ENCODE measurements at places on chromosomes 13 and 19.

DNA sequence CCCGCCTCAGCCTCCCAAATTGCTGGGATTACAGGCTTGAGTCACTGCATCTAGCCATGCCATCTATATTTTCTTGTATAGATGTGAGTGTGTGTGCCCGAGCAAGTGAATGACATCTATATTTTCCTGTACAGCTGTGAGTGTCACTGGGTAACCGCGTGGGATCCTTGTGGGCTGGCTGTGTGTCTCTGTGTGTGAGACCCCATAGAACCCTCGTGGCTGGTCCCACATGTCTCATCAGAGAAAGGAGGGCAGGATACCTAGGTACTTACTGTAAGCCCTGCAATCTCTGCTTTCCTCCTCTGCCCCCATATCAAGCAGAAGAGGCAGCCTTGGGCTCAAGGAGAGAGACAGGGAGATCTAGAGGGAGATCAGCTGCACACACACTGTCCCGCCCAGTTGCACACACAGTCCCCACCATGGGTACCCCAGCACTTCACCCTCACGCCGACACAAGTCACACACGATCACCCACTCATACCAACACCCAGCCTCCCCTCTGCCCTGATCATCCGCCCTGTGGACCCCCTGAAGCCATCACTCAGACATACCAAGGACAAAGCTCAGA, 655 bp downstream of the DENND1C start:
- peak; percentile 39 for DNase-seq

- no peak for DNase-seq
Measured at GRCh38 chr13:52925251-52925650, 76.8 kb upstream of the PCDH8 start.

DNA sequence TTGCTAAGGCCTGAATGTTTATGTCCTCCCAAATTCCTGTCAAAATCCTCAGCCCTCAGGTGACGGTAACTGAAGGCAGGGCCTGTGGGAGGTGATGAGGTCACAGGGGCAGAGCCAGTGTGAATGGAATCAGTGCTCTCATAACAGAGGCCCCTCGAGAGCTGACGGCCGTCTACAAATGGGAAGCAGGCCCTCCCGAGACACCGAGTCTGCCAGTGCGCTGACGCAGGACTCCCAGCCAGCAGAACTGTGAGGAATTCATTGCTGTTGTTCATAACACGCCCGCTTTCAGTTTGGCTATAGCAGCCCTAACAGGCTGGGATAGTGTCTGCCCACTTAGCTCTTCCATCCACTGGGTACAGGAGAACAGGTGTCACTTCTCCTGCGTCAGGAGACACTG, 41.2 kb downstream of the CARS2 start:
- DNase-seq = no peak

- DNase-seq = no peak
Measured at GRCh38 chr13:40476175-40476958, 190.1 kb downstream of the FOXO1 start.

DNA sequence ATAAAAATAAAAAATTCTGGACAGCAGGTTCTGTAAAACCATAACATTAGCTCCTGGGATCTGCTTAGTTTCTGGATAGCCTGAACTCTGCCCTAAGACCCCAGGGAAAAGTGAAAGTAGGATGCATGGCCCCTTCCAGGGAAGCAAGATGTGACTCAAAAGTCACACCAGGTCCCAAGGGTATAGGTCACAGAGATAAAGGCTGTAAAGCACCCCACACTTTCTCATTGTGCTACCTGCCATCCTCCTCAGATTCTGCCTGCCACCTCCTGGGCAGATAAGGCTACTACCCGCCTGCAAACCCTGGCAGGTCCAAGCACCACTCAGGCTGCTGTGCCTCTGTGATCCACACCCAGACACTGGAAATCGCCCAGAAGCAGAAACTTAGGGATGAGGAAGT, 20.6 kb downstream of the FFAR2 start:
- peak; percentile 70 for DNase-seq

GRCh38 chr13:65727070-65727469, 1503.1 kb downstream of the PCDH9 start:
- DNase-seq = no peak

- peak; percentile 72 for DNase-seq
Measured at GRCh38 chr13:110455941-110456340, 105.6 kb downstream of the RAB20 start.

GRCh38 chr19:3980353-3981251, 4.7 kb downstream of the EEF2 start:
- peak; percentile 12 for DNase-seq

DNA sequence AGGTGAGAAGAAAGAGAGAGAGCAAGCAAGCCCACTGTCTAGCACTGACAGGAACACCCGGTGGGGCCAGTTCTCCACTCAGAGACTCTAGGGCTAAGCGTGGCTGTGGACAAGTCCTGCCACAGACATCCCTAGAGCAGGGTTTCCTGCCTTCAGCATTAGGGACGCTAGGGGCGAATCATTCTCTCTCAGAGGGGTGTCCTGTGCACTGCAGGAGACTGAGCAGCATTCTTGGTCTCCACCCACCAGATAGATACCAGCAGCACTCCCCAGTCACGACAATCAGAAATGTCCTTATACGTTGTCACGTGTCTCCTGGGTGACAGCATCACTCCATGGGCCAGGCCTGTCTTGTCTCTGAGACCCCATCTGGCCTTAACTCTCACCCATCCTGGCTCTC, 1.5 kb downstream of the OR10H1 start:
- no peak for DNase-seq

DNA sequence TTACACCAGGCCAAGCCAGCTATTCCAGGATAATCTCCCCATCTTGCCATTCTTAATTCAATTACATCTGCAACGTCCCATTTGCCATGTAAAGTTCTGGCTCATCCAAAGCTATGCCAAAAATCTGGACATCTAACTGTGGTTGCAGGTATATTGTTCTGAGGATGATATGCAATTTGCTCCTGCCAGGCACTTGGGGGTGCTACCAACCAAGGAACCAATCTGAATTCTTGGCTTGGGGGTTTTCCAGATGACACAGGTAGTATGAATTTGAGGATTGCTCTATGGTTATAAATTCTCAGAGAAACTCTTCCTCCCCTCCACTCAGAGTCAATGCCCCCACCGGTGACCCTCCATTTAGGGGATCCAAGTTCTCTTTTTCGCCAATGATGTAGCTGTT, 33.0 kb downstream of the CRYL1 start:
- DNase-seq = peak; percentile 55

DNA sequence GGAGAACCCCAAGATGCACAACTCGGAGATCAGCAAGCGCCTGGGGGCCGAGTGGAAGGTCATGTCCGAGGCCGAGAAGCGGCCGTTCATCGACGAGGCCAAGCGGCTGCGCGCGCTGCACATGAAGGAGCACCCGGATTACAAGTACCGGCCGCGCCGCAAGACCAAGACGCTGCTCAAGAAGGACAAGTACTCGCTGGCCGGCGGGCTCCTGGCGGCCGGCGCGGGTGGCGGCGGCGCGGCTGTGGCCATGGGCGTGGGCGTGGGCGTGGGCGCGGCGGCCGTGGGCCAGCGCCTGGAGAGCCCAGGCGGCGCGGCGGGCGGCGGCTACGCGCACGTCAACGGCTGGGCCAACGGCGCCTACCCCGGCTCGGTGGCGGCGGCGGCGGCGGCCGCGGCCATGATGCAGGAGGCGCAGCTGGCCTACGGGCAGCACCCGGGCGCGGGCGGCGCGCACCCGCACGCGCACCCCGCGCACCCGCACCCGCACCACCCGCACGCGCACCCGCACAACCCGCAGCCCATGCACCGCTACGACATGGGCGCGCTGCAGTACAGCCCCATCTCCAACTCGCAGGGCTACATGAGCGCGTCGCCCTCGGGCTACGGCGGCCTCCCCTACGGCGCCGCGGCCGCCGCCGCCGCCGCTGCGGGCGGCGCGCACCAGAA, 1.1 kb downstream of the SOX1 start:
- DNase-seq = no peak

GRCh38 chr13:111897846-111898215, 169.1 kb upstream of the SOX1 start:
- DNase-seq = no peak

DNA sequence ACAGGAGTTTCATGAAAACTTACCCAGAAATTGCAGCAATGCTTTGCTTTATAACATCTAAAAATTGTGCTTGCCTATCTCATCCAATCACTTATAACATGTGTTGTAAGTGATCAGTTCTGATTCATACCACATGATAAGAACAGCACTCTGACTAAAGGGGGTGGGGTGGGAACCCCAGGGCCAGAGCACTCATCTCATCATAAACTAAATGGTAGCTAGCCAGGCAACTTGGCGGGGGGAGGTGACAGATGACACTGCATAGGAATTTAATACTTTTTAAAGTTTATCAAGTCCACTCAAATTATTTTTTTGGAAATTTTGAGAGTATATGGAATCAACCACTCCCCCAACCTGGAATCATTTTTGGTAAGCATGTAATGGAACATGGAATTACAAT, 42.1 kb downstream of the FOXO1 start:
- DNase-seq = peak; percentile 58

DNA sequence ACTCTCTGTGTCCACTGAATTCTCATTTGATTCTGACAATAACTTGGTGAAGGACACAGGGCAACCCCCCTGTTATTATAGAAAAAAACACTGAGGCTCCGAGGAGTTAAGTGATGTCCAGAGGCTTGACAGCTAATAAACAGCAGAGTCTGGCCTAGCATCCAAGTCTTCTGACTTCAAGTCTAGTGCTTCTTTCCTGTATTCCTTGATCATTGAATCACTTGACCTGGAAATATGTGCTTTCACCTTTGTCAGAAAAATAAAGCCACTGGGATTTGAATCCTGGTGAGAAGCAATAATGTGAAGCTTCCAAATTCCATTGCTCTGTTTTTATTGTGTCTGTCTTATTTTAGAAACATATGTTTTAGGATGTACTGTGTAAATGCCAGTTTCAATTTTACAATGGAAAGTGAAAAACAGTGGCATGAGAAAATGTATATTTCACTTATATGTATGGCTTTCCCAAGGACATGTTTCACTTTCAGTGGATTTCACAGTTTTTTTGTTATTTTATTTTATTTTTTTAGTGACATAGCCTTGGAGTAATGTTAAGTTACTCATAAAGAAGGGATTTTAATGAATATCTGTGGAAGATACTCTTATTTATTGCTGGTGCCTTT, 190.2 kb downstream of the GPC6 start:
- no peak for DNase-seq

GRCh38 chr13:21338156-21338555, 120.9 kb downstream of the ZDHHC20 start:
- DNase-seq = no peak

DNA sequence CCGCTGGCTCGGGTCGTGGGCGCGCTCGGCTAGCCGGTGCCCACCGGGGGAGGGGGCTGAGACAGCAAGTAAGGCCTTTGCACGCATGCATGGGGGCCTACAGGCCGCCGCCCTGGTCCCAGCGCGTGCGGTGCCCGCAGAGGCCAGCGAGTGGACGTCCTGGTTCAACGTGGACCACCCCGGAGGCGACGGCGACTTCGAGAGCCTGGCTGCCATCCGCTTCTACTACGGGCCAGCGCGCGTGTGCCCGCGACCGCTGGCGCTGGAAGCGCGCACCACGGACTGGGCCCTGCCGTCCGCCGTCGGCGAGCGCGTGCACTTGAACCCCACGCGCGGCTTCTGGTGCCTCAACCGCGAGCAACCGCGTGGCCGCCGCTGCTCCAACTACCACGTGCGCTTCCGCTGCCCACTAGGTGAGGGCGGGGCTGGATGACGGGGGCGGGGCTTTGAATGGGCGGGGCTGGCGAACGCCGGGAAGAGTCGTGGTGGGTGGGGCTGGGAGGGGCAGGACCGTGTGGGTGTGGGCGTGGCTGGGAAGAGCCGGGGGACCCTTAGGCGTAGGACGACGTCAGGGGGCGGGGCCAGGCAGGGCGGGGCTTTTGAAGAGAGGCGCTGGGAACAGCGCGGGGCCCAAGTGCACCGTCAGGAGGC, 2.1 kb downstream of the CILP2 start:
- DNase-seq = peak; percentile 81

GRCh38 chr13:35474496-35475211, 1.8 kb downstream of the MAB21L1 start:
- no peak for DNase-seq

DNA sequence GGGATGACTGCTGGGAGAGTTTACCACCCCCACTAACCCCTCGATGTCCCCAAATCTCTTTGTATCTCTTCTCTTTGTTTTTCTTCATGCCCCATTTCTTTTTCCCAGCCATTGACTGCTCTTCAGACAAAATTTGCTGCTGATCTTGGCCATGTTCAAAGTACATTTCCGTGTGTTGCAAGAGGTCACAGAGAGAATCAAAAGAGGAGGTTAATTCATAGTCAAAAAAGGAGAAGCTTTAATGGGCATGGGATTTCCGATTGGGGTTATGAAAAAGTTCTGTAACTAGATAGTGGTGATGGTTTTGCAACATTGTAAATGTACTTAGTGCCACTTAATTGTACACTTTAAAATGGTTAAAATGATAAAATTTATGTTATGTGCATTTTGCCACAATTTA, 121.1 kb downstream of the FLT1 start:
- no peak for DNase-seq

DNA sequence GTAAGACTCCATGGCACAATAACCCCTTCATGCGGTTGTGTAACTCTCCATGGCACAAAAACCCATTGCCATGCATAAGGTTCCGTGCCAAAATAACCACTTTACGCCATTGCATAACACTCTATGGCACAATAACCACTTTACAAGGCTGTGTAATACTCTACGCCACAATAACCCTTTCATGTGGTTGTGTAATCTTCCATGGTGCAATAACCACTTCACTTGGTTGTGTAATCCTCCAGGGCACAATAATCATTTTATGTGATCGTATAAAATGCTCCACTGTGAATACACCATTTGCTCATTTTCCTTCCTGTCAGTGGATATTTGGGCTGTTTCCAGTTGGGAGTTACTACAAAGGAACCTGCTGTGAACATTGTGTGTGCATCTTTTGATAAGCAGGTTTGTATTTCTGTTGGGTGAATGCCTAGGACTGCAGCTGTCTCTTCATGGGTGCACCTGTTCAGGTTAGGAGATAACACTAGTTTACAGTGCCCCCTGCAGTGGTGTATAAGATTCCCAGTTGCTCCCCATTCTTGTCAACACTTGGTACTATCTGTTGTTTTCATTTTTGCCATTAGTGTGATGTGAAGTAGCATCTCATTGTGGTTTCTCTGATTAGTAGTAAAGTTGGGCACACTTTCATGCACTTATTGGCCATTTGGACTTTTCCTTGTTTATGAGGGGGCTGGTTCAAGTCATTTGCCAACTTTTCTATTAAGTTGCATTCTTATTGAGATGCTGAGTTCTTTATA, 21.1 kb upstream of the ZSCAN18 start:
- no peak for DNase-seq

GRCh38 chr13:41495044-41495443, 37.7 kb downstream of the RGCC start:
- no peak for DNase-seq

DNA sequence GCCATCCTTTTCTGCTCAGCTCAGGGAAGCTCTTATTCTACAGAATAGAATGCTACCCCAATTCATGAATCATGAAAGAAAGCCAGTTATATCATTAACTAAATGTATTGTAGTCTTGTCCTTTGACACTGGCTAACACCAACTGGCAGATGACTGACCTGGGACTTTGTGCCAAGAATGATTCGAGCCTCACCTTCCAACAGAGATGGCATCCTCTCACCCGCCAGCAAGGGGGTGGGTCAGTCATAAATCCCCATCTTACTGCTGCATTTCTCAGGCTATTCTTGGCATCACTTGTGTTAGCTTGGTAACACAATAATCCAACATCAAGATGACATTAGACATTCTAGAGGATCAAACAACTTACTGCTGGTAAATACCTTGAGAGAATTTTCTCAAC, 1239.8 kb upstream of the MIR17HG start:
- DNase-seq = no peak

- DNase-seq = no peak
Measured at GRCh38 chr13:74325106-74325505, 190.9 kb upstream of the KLF12 start.

- DNase-seq = no peak
Measured at GRCh38 chr13:30868799-30869470, 37.1 kb upstream of the MEDAG start.

All from activated CD4-positive, alpha-beta T cell treated with anti-CD3 and anti-CD28 coated beads, Interleukin-2, amount 50 U/mL, for 48 hours (primary cell).